ENCODE measurements at places on chromosomes 6 and 20.

GRCh38 chr6:95589826-95590570 lies 12.7 kb downstream of the MANEA start:
- DNase-seq = no peak

GRCh38 chr20:23278172-23278571 lies 72.4 kb upstream of the NXT1 start:
- no peak for DNase-seq

DNA sequence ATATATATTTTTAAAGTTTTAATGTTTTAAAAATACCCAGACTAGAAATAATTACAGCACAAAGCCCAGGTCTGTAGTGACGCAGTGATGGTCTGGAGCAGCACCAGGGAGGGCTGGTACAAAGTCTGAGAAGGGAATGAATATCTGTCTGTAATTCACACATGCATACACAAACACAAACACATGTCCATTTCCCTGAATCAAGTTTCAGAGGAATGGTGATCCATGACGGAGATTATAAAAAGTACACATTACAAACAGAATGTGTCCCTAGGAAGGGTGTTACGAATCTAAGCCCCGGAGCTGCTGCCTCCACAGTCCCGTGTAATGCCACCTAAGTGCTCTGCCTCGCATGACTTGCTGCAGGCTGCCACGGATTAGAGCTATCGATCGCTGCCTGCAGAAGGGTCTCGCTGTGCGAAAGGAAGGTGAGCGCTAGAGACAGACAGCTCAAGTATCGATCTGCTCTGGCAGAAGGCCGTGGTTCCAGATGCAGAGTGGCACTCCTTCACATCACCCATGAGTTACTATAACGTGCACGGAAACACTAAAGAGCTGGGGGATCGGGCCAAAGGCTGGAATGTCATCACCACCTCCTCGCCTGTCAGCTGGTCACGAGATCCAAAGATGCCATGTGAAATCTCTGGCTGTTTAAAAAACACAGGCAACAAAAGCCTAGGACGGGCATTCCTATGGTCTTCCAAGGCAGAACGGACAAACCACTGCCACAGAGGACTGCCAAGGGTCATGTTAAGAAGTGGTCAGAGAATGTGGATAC lies 87.1 kb downstream of the INSM1 start:
- no peak for DNase-seq

- no peak for DNase-seq
Measured at GRCh38 chr6:131431718-131432117, 141.3 kb upstream of the ARG1 start.

Data from glomerular endothelial cell (primary cell).